RCC 7860 (cell line): ENCODE measurements at places on chromosomes 7 and 10.

- DNase-seq, result no peak
Observed at GRCh38 chr10:3935933-3936359, 150.9 kb upstream of the KLF6 start.

DNA sequence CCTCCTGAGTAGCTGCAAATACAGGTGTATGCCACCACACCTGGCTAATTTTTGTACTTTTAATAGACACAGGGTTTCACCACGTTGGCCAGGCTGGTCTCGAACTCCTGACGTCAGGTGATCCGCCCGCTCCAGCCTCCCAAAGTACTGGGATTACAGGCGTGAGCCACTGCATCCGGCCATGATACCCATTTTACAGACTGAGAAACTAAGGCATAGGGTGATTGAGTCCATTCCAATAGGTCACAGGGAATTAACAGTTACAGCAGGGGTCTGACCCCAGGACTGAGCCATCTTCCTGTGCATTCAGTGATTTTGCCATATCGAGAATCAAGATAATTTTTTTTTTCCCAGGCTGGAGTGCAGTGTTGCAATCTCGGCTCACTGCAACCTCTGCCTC, 12.3 kb upstream of the CTBP2 start:
- no peak for DNase-seq

DNA sequence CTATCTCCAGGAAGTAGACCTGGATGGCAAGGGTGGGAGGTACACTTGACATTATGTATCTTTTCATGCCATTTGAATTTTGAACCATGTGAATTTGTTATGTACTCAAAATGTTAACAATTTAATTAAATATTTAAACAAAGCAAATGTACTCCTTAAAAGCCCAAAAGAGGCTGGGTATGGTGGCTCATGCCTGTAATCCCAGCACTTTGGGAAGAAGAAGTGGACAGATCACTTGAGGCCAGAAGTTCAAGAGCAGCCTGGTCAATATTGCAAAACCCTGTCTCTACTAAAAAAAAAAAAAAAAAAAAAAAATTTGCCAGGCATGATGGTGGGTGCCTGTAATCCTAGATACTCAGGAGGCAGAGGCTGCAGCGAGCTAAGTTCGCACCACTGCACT, 136.9 kb upstream of the ASAH2 start:
- DNase-seq, result no peak

DNA sequence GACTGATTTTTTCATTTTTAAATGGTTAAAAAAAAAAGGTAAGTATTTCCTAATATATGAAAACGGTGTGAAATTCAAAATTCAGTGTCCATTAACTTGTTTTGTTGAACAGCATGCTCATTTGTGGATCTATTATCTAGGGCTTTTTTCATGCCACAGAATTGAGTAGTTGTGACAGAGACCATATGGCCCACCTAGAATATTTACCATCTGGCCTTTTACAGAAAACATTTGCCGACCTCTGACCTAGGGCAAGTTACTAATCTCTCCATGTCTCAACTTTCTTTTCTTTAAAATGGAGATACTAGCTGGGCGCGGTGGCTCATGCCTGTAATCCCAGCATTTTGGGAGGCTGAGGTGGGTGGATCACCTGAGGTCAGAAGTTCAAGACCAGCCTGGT, 41.3 kb downstream of the GRK5 start:
- no peak for DNase-seq

- DNase-seq, result no peak
Observed at GRCh38 chr7:137408126-137408525, 64.6 kb upstream of the PTN start.

- no peak for DNase-seq
Observed at GRCh38 chr10:122216047-122216446, 55.0 kb upstream of the BTBD16 start.

- peak; percentile 49 for DNase-seq
Observed at GRCh38 chr10:114103284-114103683, 59.6 kb downstream of the ADRB1 start.

GRCh38 chr7:133614251-133614650, 361.4 kb downstream of the EXOC4 start:
- DNase-seq, result no peak

GRCh38 chr7:8149222-8149621, 112.7 kb downstream of the ICA1 start:
- DNase-seq, result no peak

DNA sequence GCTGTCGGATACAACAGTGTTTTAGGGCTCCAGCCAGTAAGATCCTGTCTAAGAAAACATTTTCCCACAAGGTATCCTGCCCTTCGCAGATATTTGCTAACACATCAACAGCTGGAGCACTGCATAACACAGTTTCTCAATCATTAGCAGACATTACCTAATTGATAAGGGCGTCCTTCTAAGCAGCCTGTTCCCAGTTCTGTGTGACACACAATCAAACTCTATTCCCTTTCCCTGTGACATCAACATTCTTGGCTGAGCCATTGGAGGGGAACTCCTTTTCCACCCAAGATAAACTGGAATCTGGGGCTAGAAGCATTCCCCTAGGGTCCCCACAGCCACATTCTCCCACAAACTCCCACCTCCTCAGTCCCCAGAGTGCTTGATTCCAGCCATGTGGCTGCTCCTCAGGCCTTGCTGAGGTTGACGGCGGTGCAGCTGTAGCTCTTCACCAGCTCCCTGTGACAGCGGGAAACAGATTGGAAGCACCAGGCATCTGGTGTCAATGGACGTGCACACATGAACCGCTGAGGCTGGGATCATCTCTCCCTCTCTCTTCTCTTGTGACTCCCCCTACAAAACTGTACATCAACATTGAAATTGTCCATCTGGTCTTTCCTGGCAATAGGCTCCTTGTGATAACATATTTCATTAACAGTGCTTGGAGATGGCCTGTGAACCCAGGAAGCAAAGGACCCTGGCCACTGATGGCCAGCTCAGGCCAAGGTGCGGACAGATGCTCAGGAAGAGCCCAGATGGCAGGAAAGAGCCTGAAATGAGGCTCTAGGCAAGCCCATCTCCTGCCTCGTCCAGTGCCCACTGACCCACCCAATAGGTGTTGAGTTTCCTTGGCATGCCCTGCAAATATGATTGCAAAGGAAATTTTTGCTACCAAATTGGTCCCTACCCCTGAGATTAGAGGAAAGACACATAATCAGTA, 131.1 kb upstream of the TBX20 start:
- no peak for DNase-seq

DNA sequence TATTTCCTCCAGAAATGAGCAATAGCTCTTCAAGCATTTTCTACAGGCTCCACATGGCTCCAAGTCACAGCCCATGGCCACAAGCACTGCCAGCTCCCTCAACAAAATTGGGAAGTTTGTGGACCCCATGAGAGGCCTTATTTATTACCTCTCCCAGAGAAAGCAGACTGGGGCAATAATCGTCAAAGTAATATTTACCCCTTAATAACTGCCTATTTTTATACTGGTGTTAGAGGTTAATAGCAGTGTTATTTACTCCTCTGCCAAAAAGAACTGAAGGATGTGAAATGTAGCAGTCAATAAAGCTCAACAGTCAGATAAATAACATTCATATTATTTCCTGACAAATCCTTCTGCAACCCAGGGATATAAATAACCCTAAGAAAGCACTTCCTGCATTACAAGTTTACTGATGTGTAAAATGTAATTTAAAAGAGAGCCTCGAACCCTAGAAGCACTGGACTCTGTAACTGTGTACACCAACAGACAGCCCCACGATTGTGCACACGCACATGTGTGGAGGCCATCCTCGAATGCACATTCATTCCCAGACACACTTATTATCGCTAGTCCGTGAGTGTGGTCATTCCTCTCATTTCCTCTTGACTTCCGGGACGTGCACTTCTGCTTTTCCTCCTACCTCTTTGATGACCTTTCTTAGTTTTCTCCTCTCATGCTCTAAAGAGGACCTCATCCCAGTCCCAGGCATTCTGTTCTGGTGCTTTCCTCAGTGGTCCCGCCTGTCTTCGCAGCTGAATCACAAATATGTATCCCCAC, 157.4 kb downstream of the EVX1 start:
- DNase-seq, result no peak

DNA sequence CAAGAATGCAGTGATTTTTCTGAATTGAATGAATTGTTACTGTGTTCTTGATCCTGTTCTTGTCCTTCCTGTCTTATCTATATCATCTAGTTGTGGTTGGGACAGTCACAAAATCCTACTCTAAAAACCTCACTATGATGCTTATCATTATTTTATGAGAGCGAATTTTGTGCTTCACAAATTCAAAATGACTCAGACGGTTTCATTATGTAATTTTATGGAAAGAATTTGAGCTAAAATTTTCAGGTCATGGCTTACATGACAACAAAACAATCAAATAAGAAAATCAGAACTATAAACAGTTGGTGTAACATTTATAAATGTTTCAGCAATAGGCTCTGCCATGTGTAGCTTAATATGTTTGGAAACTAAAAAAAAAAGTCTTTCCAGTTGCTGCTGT, 6.9 kb downstream of the PRKAR2B start:
- no peak for DNase-seq

- DNase-seq, result peak; percentile 28
Observed at GRCh38 chr7:101538596-101539459, 90.3 kb downstream of the MYL10 start.

GRCh38 chr10:2985729-2986232, 81.6 kb upstream of the PFKP start:
- DNase-seq, result peak; percentile 89

GRCh38 chr10:28949005-28950004, 272.0 kb downstream of the BAMBI start:
- no peak for DNase-seq

GRCh38 chr10:124225029-124225466, 131.7 kb upstream of the CHST15 start:
- no peak for DNase-seq

- peak; percentile 26 for DNase-seq
Observed at GRCh38 chr10:33653584-33654367, 319.3 kb upstream of the NRP1 start.

DNA sequence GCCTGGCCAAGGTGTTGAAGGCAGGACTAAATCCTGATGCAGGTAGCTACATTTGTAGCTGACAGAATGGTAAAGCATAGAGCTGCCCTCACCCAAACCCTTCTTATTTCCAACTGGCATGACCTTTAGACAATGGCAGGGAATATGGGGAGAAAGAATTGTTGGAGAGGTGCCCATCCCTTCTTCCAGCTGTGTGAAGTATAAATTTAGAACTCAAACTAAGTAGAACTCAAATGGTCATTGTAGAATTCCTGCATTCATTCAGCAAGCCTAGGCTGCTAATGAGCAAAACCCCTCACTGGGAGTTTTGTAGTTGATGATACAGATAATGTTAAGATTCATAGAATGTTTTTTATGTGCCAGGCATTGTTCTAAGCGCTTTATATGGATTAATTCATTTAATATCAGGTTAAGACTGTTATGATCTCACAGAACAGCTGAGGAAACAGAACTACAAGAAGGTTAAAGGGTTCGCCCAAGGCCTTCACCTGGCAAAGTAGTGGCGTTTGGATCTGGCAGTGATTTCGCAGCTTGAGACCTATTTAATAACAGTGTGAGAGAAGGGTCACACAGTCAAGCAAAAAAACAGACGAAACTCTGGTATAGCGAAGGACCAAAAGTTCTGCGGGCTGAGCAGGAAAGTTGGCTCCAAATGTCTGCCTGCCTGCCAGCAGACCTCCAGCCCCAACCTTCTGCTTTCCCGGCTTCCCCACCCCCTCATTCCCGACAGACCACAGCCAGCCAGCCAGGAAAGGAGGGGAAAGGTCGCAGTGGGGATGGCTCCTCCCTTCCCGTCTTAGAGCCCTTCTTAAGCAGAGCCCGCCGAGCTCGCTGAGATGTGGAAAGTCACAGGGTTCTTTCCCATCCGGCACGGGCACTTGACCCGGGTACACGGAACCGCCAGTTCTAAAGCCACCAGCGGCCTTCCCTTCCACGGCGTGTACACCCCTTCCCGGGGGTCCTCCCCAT, 1.6 kb upstream of the HILPDA start:
- peak; percentile 21 for DNase-seq

GRCh38 chr10:2222631-2223030, 485.3 kb upstream of the ADARB2 start:
- peak; percentile 14 for DNase-seq

GRCh38 chr7:97801108-97801507, 69.2 kb downstream of the TAC1 start:
- no peak for DNase-seq

DNA sequence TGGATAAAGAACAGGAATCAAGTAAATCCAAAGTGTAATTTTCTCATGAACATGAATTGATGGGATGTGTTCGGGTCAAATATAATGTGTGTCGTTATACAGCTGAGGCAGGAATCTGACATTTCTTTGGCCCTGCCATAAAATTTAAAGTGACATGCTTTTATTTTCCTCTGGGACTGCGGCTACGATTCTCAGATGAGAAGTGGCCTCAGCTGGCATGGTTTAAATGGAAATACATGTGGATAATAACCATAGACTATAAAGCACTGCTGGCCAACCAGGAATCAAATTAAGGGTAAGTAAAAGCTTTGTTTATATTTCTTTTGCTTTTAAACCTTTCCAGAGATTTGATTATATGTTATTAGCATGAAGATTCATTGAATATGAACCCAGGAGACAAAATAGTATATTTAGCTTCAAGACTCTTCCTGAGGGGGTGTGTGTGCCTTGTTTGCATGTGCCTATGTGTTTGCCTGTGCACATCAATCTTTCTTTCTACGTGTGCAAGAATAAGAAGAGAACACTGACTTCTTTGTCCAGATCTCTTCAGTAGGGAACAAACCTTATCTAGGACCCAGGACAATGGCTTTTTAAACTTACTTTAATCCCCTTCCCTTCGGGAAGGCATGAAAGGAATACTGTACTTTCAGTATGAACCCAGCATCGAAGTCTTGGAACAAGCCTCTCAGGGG, 629.0 kb upstream of the PFKP start:
- DNase-seq, result no peak

GRCh38 chr7:151838861-151839381, 38.0 kb downstream of the PRKAG2 start:
- no peak for DNase-seq

- DNase-seq, result no peak
Observed at GRCh38 chr10:4034907-4035598, 250.0 kb upstream of the KLF6 start.

DNA sequence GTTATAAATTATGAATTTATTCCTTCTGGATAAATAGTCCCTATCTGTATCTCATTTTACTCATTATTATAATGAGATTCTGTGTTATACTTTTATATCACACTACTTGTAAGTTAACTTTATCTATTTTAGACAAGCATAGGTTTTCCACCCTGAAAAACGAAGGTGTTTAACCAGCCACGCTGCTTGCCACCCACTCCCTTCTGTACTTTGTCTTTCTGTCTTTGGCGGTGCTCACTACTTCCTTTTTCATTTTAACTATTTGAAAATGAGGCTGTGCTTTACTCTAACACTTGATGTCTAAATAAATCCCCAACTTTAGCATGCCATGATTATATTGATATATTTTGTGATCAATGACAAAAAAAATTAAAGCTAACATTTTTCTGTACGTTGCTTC, 952.9 kb downstream of the DNAJB9 start:
- no peak for DNase-seq
